ENCODE measurements at places on chromosomes 3 and 15. TPM values are rescaled to one million over a fixed set of nuclear protein-coding genes. Genes with fewer than 3 reads are reported as not detected.

CXCR6 gene
- polyA plus RNA-seq: 0.62 TPM

AGBL1 gene
- 21.1 TPM for polyA plus RNA-seq

SEMA5B gene
- 25.9 TPM for polyA plus RNA-seq

CTDSPL2 gene
- 46.3 TPM for polyA plus RNA-seq

CHRNA5 gene
- 1.3 TPM for polyA plus RNA-seq

- no peak for DNase-seq
Measured at GRCh38 chr3:150515210-150515609, 31.1 kb downstream of the SERP1 start.

DNA sequence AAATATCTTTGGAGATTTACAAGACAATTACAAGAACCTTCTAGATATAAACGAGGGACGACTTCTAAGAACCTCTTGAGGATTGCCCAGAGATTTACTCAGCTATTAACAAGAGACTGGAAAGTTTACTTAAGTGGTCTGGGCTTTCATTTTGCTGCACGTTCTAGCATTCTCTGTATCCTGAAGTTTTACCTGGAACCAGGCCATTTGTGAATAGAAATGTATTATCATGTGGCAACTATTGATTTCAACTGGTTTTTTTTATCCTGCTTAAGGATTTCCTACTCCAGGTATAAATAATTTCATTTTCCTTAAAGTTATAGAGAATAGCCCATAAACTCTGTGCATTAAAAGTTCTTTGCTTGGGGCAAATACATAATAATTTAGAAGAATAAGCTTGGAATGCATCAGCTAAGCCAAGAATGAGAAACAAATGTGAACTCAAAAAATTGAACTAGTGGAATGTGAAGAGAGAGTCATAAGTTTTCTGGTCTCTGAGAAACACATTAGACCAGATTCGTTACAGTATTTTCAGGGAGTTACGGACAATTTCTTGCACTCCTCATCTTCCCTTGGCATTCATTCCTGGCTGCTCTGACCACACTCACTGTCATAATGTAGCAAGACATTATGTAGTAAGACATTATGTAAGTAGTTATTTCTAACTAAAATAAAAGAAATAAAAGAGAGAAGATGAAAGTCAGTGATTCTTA, 1.3 kb downstream of the AQP9 start:
- DNase-seq: peak; percentile 59

DNA sequence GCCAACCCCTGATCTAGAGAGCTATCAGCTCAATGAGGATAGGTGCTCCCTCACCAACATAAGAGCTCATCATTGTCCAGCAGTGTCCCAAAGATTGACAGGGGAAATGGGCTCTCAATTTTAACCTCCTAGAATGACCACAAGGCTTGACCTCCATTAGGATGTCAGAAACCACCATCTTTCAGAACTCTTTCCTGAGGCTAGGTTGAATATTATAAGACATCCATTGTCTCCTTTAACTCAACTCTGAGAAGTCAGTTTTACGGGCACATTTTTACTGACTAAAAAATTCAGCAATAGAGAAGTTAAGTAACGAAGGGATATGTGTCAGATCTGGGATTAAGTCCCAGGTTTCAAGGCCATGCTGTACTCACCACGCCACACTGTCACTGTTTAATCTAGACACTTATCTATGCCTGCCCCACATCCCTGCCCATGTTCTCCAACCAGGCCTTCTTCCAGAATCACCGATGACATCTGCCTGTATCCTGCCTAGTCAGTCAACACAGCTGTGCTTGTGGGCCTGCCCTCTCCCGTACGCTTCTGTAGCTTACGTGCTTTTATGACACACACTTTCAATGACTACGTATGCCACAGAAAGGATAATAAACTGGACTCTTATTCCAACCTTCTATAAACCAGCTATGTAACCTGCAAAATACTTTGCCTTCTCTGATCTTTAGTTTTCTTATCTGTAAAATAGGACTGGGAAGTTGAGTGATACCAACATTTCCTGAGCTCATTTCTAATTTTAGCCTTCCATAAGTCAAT, 17.1 kb upstream of the MUC13 start:
- DNase-seq: no peak

DNA sequence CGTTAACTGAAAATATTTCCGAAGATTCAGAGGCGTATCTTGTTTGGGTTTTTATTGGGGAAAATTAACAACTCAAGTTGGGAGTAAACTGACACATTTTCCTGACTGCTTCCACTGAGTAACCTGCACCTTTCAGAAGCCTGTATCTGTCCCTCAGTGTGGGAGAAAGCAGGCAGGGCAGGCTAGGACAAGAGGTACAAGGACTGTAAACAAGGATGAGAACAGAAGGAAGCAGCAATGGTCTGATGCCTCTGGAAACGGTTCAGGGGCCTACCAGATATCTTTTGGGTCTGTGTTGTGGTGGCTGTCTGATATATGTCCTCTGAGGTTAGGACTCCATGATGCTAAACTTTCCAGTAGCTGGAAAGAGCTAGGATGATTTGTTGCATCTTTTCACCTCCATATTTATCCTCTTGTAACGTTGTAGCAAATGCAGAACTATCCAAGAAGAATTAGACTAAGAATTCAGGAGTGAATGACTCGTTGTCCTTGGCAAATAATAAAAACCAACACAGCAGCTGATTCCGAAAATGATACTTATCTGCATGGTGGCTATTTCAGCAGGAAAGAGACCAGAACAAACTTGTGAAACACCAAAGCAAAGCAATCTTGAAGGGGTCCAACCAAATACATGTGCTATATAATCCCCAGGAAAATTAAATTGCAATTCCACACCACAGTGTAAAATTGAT, 195.9 kb upstream of the ICE2 start:
- no peak for DNase-seq

- no peak for DNase-seq
Measured at GRCh38 chr15:47158573-47158972, 558.7 kb upstream of the SEMA6D start.

- DNase-seq: no peak
Measured at GRCh38 chr3:143650827-143651226, 197.4 kb downstream of the SLC9A9 start.

DNA sequence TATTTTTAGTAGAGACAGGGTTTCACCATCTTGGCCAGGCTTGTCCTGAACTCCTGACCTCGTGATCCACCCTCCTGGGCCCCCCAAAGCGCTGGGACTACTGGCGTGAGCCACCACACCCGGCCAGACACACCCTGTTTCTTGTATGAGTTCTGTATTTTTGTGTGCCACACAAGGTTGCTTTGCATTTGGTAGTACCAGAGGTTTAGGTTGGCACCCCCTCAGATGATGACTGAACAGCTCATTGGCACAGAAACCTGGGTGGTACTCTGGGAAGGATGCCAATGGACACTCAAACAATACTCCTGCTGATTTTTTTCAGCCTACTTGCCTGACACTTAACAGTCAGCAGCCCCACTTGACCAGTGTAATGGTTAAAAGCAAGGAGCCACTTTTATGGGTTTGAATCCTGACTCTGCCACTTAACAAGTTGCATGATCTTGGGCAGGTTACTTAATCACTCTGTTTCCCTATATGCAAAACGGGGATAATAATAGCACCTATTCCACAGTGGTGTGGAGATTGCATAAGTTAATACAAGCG, 39.2 kb upstream of the BCL2A1 start:
- DNase-seq: no peak

DNA sequence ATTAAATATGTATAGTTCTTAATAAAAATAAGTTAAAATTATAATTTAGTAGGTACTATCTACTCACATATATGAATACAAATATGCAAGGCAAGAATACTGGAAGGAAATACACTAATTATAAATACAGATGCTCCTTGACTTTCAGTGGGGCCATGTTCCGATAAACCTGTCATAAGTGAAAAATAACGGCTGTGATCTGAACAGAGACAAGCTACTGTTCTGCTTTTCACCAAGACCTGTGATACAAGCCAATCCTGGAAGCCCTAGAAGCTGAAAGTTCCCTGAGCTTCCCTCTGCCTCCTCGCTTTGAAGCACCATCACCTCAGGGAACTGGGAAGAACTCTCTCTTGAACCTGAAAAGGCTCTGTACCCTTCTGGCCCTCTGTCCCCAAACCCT, 55.4 kb downstream of the SLC12A8 start:
- DNase-seq: no peak

DNA sequence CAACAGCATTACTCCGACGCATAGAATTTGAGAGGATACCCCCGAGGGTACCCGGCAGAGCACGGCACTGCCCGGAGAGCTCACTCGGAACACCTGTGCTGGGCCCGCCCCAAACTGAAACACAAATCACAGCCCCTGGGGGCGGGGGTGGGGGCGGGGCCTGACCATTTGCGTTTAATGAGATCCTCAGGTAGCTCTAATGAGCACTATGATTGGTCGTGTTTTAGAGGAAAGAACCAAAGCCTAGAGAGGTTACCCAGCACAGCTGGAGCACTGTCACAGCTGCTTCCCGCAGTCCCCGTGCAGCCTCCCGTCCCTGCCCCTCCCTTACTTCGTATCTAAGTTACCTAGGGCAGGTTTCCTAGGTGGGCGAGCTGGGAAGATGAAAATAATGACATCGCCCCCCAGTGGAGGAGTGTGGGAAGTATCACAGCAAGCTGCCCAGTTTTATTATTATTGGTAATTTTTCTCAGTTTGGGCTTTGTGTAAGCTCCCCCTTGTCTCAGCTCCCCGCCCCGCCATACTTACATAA, 187.1 kb downstream of the PDE8A start:
- no peak for DNase-seq

GRCh38 chr3:108006077-108006771, 84.6 kb downstream of the CD47 start:
- no peak for DNase-seq

DNA sequence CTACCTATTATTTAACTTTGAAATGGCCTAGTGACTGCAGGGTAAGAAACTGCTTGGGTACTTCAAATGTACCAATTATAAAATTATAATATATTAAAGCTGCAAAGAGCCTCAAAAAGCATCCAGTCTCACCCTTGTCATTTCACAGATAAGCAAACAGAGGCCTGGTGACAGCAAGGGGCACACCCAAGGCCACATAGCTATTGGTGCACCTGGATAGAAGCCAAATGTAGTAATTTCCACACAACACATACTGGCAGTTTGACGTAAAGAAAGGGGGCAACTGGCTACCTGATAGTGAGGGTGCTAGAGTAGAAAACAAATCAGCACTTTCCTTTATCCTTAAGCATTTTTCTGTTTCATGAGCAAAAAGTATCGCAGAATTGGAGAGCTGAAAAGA, 51.1 kb downstream of the IFT57 start:
- no peak for DNase-seq

- no peak for DNase-seq
Measured at GRCh38 chr3:132966374-132966773, 71.8 kb upstream of the TMEM108 start.

- no peak for DNase-seq
Measured at GRCh38 chr15:57406062-57406772, 29.9 kb downstream of the CGNL1 start.

GRCh38 chr3:13235897-13236296, 162.7 kb upstream of the IQSEC1 start:
- no peak for DNase-seq

DNA sequence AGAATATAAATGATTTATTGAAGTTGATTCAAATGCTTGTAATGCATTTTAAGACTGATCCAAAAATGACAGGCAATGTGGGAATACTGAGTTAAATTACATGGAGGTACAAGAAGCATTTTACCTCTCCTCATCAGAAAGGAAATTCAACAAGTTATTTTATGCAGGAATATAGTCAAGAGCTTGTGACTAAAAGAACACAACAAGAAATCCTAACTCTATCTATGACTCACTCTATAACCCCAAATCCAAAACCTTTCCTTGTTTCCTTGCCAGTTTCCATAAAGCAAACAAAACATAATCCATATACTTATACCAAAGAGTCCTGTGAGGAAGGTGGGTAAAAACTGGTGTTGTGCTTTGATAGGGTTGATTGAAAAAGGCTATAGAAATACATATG, 30.8 kb downstream of the SIN3A start:
- DNase-seq: no peak
